ENCODE measurements at places on chromosomes 3 and 15.

- DNase-seq: no peak
Observed at GRCh38 chr3:133776794-133777438, 28.7 kb upstream of the SRPRB start.

DNA sequence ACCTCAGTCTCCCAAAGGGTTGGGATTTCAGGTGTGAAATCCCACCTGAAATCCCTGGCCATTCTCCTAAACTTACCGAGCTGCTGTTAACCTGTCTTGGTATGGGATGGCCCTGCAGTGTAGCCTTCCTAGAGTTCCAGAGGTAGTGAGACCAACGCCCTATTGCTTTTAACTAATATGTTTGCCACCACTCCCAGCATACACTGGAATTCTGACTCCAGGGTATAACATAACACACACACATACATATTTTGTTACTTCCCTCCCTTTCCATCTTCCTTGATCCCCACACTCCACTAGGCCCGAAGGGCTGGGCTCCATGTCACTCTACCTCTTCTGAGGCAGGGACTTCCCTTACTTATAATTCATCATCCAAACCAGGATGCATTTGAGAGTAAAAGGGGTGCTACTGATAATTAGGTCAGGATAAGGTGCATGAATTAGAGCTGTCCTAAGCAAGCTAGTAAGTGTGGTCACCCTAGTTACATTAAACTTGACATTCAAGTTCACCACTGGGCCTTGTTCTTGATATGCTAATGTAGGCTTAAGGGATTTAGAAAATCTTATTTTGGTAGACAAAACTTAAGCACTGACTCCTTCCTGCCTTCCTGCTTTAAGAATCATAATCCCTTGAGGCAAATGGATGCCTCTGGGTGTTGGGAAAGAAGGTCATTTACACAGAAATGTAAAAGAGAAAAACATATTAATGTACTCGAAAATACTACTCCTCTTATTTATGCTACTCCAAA, 317.6 kb downstream of the MAGI1 start:
- no peak for DNase-seq

GRCh38 chr3:190222916-190223315, 99.3 kb downstream of the CLDN1 start:
- no peak for DNase-seq

- DNase-seq: no peak
Observed at GRCh38 chr3:194838236-194838635, 152.6 kb downstream of the FAM43A start.

DNA sequence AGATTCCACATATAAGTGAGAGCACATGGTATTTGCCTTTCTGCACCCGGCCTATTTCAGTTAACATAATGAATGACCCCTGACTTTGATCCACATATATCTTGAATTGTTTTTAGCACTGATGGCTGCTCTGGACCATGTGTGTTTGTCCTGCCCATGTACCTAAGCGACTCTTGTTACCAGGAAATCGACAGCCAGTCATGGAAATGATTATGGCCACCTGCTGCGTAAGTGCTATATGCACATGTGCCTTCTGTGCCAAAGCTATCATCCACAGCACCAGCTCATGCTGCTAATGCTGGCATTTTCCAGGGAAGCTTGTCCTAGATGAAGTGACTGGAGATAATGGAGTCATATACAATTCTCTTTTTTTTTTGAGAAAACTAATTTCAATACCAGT, 103.7 kb downstream of the PEX5L start:
- no peak for DNase-seq

- DNase-seq: no peak
Observed at GRCh38 chr15:63318344-63318743, 40.9 kb downstream of the APH1B start.

- DNase-seq: no peak
Observed at GRCh38 chr15:95497634-95498033, 832.9 kb upstream of the NR2F2 start.

DNA sequence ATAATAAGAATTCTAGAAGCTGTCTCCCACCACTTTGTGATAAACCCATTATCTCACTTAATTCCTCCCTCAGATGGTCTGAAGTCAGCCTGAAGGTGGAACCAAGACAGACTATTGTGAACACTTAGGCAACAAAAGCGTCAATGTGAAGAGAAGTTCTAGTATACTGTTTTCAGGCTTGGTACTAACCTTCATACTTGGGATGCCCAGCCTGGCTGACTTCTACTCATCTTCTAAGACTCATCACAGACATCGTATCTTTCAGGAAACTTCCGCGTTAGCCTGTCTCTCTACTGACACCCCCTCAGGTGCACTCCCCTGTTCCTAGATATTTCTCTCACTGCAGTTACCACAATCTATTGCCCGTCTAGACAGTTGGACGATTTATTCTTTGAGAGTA, 201.2 kb downstream of the SATB1 start:
- no peak for DNase-seq

- DNase-seq: no peak
Observed at GRCh38 chr15:57500979-57501576, 90.6 kb upstream of the MYZAP start.

DNA sequence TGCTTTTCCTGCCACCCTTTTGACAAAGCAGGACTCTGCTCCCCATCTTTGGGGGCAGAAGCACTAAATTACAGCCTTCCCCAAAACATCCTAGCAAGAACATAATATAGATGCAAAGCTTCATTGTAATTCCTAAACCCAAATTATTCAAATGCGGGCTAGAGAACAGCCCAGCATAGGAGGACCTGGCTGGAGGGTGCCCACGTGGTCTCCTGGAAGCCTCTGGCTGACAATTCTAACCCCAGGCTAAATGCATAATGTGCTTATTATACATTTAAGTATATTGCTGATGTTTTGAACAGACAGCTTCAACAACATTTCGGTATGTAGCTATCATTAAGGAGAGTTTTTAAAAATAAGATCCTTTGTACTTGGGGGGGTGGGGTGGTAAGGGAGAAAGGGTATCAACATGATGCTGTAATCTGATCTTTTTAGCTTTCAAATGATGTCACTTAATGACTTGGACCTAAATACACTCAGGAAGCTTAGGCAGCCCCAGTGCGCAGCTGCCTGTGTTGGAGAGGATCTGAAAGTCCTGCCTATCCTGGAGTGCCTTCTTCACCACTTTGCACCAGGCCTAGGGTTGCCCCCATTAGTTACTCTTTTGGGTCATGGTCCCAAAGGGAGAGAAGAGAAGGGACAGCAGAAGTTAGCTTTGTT, 57.2 kb upstream of the USP3 start:
- no peak for DNase-seq
